ENCODE measurements at places on chromosomes 2 and 18. TPM values are rescaled to one million over a fixed set of nuclear protein-coding genes. Genes with fewer than 3 reads are reported as not detected.

DNA sequence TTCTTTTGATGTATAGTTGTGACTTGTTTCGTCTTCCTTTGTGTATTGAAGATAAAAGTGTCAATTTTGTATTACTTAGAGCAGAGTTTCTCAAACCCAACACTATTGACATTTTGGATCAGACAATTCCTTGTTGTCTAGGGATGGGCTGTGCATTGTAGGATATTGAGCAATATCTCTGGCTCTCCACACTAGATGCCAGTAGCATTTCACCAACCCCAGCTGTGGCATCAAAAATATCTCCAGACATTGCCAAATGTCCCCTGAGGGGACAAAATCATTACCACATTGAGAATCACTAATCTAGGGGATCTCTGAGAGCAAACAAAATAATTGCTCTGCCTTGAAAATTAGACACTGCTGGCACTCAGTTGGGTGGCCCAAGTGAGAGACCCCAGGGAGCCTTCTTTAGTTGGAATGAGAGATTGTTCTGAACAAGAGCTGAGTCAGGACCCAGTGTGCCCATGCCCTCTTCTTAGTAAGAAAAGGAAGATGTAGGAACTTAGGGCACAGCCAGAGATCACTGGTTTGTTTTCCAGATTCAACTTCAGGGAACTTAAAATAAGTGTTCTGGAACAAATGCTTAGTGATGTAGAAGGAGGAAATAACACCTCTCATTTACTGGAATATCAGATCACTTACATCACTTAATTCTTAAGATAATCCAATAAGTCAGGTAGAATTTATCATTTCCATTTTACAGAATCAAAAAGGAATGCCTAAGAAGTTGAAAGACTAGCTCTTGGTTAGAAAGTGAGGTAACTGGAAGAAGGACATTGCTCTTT lies 466.6 kb upstream of the TNP1 start:
- no peaks in the 10 kb centered on the region for H3K27me3 ChIP-seq
- DNase-seq = no peak
- H3K27ac ChIP-seq = no peak overlapping the region
- peaks cover 2% of the 10 kb centered on the region for H3K36me3 ChIP-seq
- H3K4me3 ChIP-seq = no peak overlapping the region
- H3K4me1 ChIP-seq = no peaks in the 10 kb centered on the region

DNA sequence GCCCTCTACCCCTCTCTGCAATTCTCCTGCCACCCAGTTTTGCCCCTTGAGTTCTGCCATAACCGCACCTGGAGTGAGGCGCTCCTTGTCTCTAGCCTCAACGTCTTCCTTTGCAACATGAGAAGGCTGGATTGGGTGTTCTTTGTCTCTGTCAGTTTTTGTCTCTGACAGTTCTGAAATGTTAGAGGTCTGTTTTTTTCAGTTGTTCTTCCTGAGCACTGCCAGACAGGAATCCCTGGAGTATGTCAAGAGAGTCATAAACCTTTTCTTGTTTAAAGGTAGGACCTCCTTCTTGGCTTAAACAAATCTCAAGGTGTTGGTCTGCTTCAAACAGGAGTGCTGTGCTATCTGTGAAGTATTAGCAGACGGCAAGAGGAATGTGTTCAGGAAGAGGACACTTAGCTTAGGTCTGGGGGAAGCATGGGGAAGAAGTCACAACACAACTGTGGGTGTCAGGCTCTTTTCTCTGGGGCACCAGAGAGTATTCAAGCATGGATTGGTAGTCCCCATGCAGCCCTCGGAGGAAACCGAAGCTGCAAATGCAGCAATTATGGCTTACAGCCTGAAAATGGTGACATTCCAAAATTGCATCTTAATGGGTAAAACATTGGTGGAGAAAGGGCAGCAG lies 32.3 kb downstream of the AFF3 start:
- H3K27ac ChIP-seq = no peak overlapping the region
- no peak for DNase-seq
- H3K36me3 ChIP-seq = no peaks in the 10 kb centered on the region

DNA sequence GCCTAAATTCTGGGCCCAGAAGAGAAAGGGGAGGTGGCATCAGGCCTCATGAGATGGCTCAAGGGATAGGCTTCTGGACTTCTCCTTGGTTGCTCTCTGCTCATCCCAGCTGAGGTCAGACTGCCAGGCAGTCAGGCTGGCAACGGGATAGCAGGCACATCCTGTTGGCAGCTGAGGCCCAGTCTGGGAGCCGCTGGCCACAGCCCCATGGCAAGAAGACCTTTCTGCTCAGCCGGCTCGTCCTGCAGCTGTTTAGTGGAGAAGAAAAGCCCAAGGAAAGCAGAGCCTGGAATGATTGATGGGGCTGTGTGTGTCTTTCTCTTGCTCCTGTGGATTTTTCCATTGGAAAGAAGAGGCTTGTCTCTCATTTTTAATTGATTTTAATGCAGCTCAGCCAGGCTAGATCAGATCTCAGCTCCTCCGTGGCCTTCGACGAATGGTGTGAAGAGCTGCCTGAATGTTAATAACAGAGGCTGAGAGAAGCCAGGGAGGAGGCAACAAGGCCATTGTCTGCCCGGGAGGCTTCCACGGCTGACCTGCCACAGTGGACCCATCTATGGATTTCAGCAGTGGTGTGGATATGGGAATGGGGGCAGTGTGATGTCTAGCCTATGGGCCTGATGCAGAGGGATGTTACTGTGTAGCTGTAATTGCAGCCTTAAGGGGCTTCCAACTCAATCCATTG lies 99.5 kb downstream of the HS1BP3 start:
- no peaks in the 10 kb centered on the region for H3K4me1 ChIP-seq
- no peak overlapping the region for H3K4me3 ChIP-seq

The CFAP221 gene
- not detected for total RNA-seq

- no peak overlapping the region for H3K27ac ChIP-seq
- no peak for DNase-seq
- no peaks in the 10 kb centered on the region for H3K27me3 ChIP-seq
- no peaks in the 10 kb centered on the region for H3K4me1 ChIP-seq
- no peak overlapping the region for H3K4me3 ChIP-seq
- H3K36me3 ChIP-seq = no peaks in the 10 kb centered on the region
These were observed 308.0 kb downstream of the CMPK2 start for GRCh38 chr2:6557737-6558136.

DNA sequence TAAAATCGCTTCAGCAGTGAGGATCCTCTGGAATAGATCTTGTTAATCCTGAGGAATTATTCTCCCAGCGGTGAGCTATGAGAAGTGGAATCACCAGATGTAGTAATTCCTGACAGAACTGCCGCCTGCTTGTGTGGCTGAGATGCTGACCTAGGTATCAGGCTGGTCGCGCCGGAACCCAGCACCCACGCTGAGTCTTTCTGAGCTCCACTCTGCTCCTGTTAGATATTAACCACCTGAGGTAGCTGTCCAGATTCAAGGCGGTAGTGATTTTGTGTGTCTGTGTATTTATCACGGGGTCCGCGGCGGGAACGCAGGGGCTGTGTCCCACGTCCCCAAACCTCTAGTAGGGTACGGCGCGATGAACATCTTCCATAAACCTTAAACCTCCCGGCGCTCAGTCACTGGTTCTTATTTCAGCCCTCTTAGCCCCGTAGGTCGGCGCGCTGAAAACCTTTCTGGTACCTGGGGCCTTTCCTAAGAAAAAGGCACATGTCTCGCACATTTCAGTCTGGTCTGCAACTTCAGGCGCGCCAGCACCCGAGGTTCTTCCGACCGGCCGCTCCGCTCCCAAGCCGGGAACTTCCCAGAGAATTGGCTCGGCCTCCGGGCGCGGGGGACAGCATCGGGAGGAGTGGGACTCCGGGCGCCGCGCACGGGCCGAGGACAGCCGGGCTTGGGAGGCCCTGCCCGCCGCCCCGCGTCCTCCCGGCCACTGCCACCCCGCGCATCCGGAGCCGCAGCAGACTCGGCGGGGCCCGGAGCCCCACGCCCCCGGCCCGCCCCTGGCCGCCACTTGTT lies 542 bp upstream of the CNNM3 start:
- peak overlapping the region; percentile 91 for H3K27ac ChIP-seq
- H3K36me3 ChIP-seq = peaks cover 34% of the 10 kb centered on the region
- peaks cover 48% of the 10 kb centered on the region for H3K4me1 ChIP-seq
- no peaks in the 10 kb centered on the region for H3K27me3 ChIP-seq
- peak overlapping the region; percentile 93 for H3K4me3 ChIP-seq

DNA sequence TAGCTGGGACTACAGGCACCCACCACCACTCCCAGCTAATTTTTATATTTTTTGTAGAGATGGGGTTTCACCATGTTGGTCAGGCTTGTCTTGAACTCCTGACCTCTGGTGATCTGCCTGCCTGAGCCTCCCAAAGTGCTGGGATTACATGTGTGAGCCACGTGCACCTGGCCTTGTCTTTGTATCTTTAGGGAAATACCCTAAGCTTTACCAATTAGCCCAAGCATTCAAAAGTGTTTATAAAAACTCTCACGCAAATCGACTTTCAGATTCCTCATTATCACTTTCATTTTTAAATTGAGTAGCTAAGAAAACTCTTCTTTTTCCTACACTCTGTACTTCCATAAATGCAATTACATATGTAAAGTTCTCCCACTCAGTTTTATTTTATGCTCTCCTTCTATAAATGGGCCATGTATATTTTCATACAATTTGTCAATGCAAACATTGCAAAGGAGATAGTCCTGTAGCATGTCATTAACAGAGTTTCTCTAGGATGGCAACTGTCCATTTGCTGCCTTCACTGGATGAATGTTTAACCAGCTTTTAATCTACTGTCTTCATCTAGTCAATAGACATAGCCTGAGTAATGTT lies 326.2 kb upstream of the LRATD1 start:
- H3K4me1 ChIP-seq = no peaks in the 10 kb centered on the region
- no peak for DNase-seq
- no peaks in the 10 kb centered on the region for H3K27me3 ChIP-seq
- H3K4me3 ChIP-seq = no peak overlapping the region

GRCh38 chr2:146927080-146927711 lies 917.6 kb upstream of the ACVR2A start:
- no peak overlapping the region for H3K27ac ChIP-seq
- no peaks in the 10 kb centered on the region for H3K36me3 ChIP-seq
- H3K27me3 ChIP-seq = peaks cover 4% of the 10 kb centered on the region
- no peak for DNase-seq
- H3K4me1 ChIP-seq = no peaks in the 10 kb centered on the region

DNA sequence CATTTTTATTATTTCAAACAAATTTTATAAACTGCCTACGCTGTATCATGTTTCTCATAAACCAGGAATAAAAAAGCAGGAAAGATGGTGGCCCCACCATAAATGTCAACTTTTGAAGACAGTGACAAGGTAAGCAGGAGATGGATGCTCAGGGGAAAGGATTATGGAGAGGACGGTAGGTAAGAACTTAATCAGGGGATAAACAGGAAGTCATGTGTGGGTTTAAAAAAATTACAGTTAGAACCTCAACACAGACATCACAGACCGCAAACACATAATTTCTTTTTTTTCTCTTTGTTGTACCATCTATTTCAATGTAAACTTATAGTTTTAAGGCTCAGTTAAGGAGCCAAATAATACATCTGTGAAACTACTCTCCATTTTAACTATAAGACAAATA lies 575.2 kb upstream of the SLC8A1 start:
- no peak for DNase-seq
- no peak overlapping the region for H3K27ac ChIP-seq
- no peaks in the 10 kb centered on the region for H3K27me3 ChIP-seq
- H3K4me3 ChIP-seq = no peak overlapping the region
- H3K36me3 ChIP-seq = no peaks in the 10 kb centered on the region

The SULT1C4 gene
- not detected for total RNA-seq

The CCDC74A gene
- 1.6 TPM for total RNA-seq

- DNase-seq = peak; percentile 39
- peaks cover 38% of the 10 kb centered on the region for H3K4me1 ChIP-seq
- H3K36me3 ChIP-seq = peaks cover 8% of the 10 kb centered on the region
- no peaks in the 10 kb centered on the region for H3K27me3 ChIP-seq
- H3K4me3 ChIP-seq = peak overlapping the region; percentile 73
- peak overlapping the region; percentile 94 for H3K27ac ChIP-seq
These were observed 55.0 kb downstream of the PKDCC start for GRCh38 chr2:42102591-42103450.

- DNase-seq = no peak
- H3K27ac ChIP-seq = no peak overlapping the region
- H3K36me3 ChIP-seq = no peaks in the 10 kb centered on the region
- no peak overlapping the region for H3K4me3 ChIP-seq
These were observed 103.9 kb upstream of the GLI2 start for GRCh38 chr2:120631724-120632123.

DNA sequence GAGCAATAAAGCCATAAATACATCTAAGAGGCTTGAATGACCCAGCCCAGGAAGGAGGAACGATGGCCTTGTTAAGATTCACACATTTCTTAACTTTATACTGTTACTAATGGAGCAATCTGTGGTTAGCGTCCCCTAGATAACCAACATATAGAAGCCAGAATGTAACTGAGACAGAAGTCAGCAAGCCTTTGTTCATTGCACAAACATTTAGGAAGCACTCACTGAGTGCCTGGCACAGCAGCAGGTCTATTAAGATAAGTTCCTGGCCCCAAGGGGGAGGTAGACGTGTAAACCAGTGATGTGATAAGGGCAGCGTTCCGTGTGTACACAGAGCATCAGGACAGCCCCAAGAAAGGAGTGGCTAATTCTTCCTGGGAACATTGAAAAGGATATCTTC lies 63.6 kb upstream of the ATL2 start:
- no peak overlapping the region for H3K27ac ChIP-seq
- DNase-seq = no peak
- H3K4me1 ChIP-seq = peaks cover 10% of the 10 kb centered on the region
- H3K36me3 ChIP-seq = no peaks in the 10 kb centered on the region

DNA sequence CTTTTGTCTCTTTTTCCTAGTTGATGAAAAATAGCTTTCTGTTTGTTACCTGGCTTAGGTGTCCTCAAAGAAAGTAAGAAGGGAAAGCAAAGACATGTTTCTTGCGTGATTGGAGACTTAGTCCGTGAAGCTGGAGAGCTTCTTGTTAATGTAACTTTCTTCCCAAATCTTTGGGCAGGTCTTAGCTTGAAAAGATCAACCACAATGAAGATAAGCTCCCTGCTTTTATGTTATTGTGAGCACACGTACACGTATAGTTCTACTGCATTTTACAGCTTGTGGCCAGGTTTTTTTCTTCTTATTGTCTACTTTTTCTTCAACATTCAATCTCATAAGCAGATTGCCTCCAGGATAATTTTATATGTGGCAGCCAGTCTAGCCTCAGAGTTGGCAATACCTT lies 99.8 kb downstream of the DIS3L2 start:
- peaks cover 8% of the 10 kb centered on the region for H3K27me3 ChIP-seq
- peaks cover 10% of the 10 kb centered on the region for H3K4me1 ChIP-seq
- DNase-seq = no peak
- no peaks in the 10 kb centered on the region for H3K36me3 ChIP-seq
- no peak overlapping the region for H3K27ac ChIP-seq
